ENCODE measurements at places on chromosomes 4 and X. TPM values are rescaled to one million over a fixed set of nuclear protein-coding genes. Genes with fewer than 3 reads are reported as not detected.

GRIA3 gene
- total RNA-seq: 57.3 TPM

CTAG2 gene
- total RNA-seq: not detected

WDR1 gene
- 59.7 TPM for total RNA-seq

PDLIM3 gene
- 12.3 TPM for total RNA-seq

HPSE gene
- 0.49 TPM for total RNA-seq

DDX60 gene
- total RNA-seq: 3.9 TPM

TCP11X2 gene
- total RNA-seq: not detected

TRPC5OS gene
- not detected for total RNA-seq

PASD1 gene
- total RNA-seq: not detected

CSAG3 gene
- not detected for total RNA-seq

GPRASP3 gene
- 40.1 TPM for total RNA-seq

SPIN2B gene
- 6.6 TPM for total RNA-seq

AFF2 gene
- 144 TPM for total RNA-seq

RADX gene
- total RNA-seq: 11.1 TPM

SMIM43 gene
- total RNA-seq: 2.5 TPM

PDGFRA gene
- total RNA-seq: 67.9 TPM

ETDB gene
- not detected for total RNA-seq

FOXP3 gene
- 0.25 TPM for total RNA-seq

NHS gene
- total RNA-seq: 5.7 TPM

NPY1R gene
- 129 TPM for total RNA-seq

ADGRG4 gene
- not detected for total RNA-seq

NAP1L2 gene
- 29.7 TPM for total RNA-seq

TNIP2 gene
- 3.9 TPM for total RNA-seq

IL21 gene
- total RNA-seq: not detected

ARMCX4 gene
- 11.8 TPM for total RNA-seq

ASB5 gene
- 0.25 TPM for total RNA-seq

DCLK2 gene
- total RNA-seq: 94.4 TPM

SLC9B2 gene
- total RNA-seq: 90.5 TPM

EFHC2 gene
- 2.2 TPM for total RNA-seq

IQSEC2 gene
- total RNA-seq: 14.0 TPM
